Activated CD4-positive, alpha-beta T cell treated with anti-CD3 and anti-CD28 coated beads, Interleukin-10, Interleukin-2, amounts not matched to agents 100 ng/mL and 50 ng/mL, durations not matched to agents 16 hours and 8 hours (primary cell): ENCODE measurements at places on chromosomes 2 and 18.

GRCh38 chr2:130382313-130382917 is 26.6 kb downstream of the PTPN18 start:
- no peak for DNase-seq

- peak; percentile 59 for DNase-seq
These were observed 8.8 kb downstream of the DHX57 start for GRCh38 chr2:38866773-38867443.

- DNase-seq: peak; percentile 64
These were observed 22.7 kb upstream of the GMPPA start for GRCh38 chr2:219475697-219476651.

DNA sequence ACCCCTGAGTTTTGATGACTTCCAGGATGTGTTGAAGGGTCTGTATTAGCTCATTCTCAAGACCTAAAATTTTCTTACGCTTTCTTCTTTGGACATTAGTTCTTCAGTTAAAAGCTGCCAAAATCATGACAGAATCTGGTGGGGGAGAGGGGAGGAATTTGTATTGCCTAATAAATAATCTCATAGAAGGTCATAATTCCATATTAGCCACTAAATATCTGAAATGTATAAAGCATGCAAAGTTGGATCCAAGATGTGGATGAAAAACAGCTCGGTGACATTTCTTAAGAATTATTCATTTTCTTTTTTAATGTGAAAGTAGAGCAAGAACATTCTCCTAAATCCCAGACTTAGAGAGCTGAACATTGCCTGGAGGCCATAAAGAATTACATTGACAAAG is 120.1 kb downstream of the MMADHC start:
- no peak for DNase-seq

GRCh38 chr2:134668821-134669220 is 50.0 kb downstream of the TMEM163 start:
- DNase-seq: peak; percentile 78

DNA sequence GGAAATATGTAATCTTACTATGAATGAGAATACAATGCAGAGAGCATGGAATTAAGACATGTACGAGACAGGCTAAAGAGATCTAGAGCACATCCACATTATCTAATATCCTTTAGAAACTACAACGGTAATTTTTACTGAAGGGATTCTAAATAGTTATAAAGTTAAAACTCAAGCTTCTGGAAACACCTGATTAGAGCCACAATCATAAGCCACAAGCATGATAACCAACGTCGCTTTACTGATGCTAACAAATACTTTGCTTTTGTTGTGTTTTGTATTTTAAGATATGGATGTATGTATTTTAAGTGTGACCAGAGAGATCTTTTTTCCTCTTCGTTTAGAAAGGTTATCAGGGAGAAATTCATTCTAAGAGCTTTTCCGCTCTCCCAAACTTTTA is 44.0 kb upstream of the STK17B start:
- DNase-seq: no peak

GRCh38 chr2:214203214-214203613 is 207.6 kb upstream of the VWC2L start:
- DNase-seq: no peak

DNA sequence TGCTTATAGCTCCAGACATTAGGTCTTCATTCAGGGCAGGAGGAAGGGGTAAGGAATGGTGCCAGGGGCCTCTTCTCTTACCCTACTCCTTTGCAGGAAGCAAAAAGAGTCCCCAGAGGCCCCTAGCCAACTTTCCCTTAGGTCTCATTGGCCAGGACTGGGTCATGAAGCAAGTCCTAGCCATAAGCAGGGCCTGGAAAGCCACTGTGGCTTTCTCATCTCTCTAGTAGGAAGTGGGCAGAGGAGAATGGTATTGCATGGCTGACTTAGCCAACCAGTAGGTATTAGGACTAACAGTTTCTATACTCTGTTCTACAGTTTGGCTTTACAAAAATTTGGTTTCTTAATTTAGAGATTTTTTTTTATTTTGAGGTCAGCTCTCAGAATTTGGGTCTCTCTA is 4.8 kb downstream of the FAM228A start:
- no peak for DNase-seq

GRCh38 chr2:11622611-11623010 is 47.4 kb downstream of the NTSR2 start:
- DNase-seq: no peak

- DNase-seq: no peak
These were observed 22.3 kb upstream of the ITM2C start for GRCh38 chr2:230842473-230842872.

GRCh38 chr18:7414459-7414858 is 152.7 kb upstream of the PTPRM start:
- DNase-seq: no peak

GRCh38 chr2:201413143-201413542 is 38.1 kb downstream of the TRAK2 start:
- no peak for DNase-seq

DNA sequence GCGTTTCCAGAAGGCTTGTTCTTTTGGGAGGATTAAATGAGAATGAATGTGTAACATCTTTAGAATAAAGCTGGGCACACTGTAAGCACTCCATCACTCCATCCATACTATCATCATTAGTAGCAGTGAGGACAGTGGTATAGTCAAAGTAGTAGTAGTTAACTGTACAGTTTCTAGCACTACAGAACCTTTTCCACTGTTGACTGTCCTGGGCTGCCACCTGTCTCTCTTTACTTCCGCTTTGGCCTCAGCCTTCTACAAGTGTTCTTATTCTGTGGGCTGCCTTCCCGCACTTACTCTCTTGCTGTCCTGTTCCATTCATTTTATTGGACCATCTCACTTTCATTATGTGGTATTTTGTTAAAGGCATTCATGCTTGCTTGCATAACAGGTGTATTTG is 3.3 kb downstream of the SLC9A2 start:
- no peak for DNase-seq

- no peak for DNase-seq
These were observed 121.8 kb upstream of the TMEM200C start for GRCh38 chr18:6017171-6017570.

GRCh38 chr2:37020212-37020886 is 54.0 kb upstream of the STRN start:
- DNase-seq: no peak

GRCh38 chr2:230891064-230891463 is 26.3 kb downstream of the ITM2C start:
- DNase-seq: no peak

- DNase-seq: no peak
These were observed 9.3 kb upstream of the CDH20 start for GRCh38 chr18:61323951-61324350.

DNA sequence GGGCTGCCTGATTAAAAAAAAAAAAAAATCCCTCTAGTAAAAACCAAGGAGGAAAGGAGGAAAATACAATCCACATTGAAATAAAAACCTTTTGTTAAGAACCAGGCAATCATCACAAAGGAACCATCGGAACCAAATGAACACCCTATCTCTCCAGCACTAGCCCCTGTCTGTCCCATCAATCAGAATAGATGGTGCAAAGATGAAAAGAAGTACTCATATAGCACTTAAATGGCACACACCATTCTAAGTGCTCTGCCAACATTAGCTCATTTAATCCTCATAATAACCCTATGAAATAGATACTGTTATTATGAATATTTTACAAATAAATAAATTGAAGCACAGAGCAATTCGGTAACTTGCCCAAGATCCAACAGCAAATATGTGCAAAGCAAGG is 38.5 kb downstream of the LRP2 start:
- DNase-seq: no peak

- DNase-seq: peak; percentile 30
These were observed 1.4 kb downstream of the TTC39C start for GRCh38 chr18:24015639-24016631.

DNA sequence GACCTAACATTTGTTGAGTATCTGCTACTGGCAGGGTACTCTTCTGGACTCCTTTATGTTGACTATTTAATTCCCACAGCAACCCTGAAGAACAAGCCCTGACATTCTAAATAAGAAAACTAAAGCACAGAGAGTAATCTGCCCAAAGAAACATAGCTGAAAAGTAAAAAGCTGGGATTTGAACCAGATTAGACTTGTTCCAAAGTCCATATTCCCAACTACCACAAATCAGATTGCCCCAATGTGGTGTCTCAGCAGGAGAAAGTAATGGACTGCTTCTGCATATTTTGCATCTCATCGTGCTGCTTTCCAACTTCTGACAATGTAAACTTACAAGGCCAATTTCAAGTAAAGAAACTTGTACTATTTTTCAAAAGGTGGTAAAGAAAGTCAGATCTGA is 56.5 kb downstream of the SEPTIN10 start:
- DNase-seq: no peak

GRCh38 chr2:233353769-233354499 is at the start of gene DGKD:
DGKD (plus strand) TSS chr2:233354494; CDS start chr2:233354519, 25 bp downstream.
- peak; percentile 78 for DNase-seq

GRCh38 chr2:127984551-127984950 is 43.3 kb downstream of the SAP130 start:
- DNase-seq: no peak

- no peak for DNase-seq
These were observed 24.4 kb downstream of the MRPL33 start for GRCh38 chr2:27795868-27796277.

GRCh38 chr2:226835420-226835795 is 446 bp upstream of the RHBDD1 start:
- no peak for DNase-seq

- no peak for DNase-seq
These were observed 191.6 kb downstream of the BABAM2 start for GRCh38 chr2:28082131-28082530.

GRCh38 chr2:195482010-195482409 is 175.0 kb upstream of the SLC39A10 start:
- no peak for DNase-seq

- DNase-seq: no peak
These were observed 52.9 kb upstream of the NCOA1 start for GRCh38 chr2:24438106-24438505.

- DNase-seq: no peak
These were observed 161.1 kb upstream of the PKDCC start for GRCh38 chr2:41886757-41887156.

- no peak for DNase-seq
These were observed 68.9 kb downstream of the EPAS1 start for GRCh38 chr2:46365913-46366667.

- DNase-seq: peak; percentile 81
These were observed 13.8 kb downstream of the FOSL2 start for GRCh38 chr2:28406276-28407096.

DNA sequence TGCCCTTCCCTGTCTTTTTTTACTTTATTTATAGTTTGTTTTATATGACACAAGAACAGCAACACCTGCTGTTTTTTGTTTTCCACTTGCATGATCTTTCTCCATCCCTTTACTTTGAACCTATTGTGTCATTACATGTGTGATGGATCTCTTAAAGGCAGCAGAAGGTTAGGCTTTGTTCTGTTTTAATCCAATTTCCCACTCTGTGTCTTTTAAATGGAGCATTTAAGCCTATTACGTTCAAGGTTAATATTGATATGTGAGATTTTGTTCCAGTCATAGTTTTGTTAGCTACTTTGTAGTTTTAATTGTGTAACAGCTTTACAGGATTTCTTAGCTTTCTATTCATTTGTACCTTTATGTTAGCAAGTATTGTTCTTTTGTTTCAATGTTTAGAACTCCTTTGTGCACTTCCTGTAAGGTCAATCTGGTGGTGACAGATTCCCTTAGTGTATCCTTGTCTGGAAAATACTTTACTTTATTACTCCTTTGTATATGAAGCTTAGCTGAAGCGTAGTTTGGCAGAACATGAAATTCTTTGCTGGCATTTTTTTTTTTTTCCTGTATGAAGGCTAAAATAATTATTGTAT is 1443.0 kb upstream of the LRRTM1 start:
- no peak for DNase-seq

DNA sequence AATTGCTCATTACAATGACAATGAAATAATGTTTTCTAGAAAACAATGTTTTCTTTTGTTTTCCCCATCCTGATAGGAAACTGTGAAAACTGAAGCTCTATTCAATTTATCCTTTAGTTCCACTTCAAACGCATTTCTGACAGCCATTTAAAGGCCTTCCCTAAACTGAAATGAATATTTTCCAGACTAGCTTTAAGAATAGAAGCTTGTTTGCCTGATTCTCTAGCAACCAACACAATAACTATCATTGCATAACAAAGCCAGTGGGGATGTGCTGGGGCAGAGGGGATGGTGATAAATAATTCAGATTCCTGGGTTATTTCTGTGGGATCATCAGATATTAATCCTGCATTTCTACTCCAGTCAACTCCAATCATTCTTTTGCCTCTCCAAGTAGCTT is 427.1 kb downstream of the RND3 start:
- no peak for DNase-seq

DNA sequence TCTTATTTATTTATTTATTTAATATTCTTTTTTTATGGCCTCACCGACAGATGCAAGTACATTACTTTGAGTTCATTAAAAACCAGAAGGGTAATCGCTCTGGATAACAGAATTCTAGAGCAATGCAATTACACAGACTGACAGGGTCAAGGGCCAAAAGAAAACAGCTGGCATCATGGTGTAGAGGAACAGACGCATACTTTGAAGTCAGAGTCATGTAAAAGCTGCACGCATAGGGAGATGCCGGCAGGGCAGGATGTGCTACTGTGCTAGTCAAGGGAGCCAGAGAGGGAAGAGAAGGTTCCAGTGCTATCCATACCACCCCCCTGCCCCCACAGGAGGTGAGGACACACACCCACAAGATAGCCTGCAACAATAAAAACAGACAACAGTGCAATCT is 115.2 kb upstream of the TFCP2L1 start:
- no peak for DNase-seq

GRCh38 chr2:196217116-196217515 is 45.7 kb upstream of the STK17B start:
- DNase-seq: no peak

DNA sequence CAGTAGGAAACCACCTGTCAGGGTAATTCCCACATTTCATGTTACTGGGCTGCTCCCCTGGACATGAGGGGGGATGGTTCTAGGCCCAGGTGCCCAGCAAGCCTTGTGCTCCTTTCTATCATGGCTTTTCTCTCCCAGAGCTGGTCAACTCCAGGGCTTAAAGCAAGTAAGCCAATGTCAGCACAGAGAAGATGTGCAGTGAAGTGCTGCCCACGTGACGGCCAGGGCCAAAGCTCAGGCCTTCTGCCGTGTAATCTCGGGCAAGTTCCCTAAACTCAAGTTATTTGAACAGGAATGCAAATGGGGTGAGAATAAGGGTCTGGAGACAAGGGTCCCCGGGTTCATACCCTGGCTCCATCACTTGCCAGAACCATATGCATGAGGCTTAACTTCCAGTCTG is 16.5 kb downstream of the SFXN5 start:
- DNase-seq: no peak

DNA sequence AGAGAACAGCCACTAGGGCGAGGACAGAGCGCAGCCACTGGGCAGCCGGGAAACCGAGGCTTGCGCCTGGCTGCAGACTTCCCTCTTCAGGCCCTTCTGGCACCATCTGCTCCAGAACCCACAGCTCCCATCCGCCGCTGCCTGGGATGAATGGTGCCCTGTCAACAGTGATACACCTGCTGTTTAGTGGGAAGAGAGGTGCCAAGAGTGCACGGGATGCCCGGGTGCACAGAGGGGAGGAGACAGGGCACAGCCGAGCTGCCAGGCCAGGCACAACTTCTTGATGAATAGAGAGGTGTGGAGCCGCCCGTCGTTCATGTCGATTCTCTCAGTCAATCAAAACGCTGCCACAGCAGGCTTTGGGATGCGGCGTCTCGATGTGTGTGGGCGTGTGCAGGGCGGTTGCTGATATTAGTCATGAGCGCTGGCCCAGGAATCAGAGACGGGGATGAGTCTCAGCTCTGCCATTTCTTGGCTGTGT is 39.5 kb downstream of the RRM2 start:
- DNase-seq: peak; percentile 33

- DNase-seq: no peak
These were observed 167.5 kb downstream of the DYSF start for GRCh38 chr2:71620851-71621251.

- DNase-seq: no peak
These were observed 728.9 kb downstream of the SUCLG1 start for GRCh38 chr2:83730223-83730622.
